ENCODE measurements at places on chromosomes 3 and 15. TPM values are rescaled to one million over a fixed set of nuclear protein-coding genes. Genes with fewer than 3 reads are reported as not detected.

The GPR62 gene
- not detected for total RNA-seq

The NME9 gene
- total RNA-seq = not detected

The RPL15 gene
- total RNA-seq = 409 TPM

The LRRIQ4 gene
- not detected for total RNA-seq

The PRTG gene
- not detected for total RNA-seq

The KBTBD13 gene
- total RNA-seq = not detected

The MORC1 gene
- total RNA-seq = not detected

The SMCO1 gene
- total RNA-seq = not detected

The ZNF80 gene
- total RNA-seq = not detected

The RHOV gene
- total RNA-seq = 0.88 TPM

The ST3GAL6 gene
- 6.6 TPM for total RNA-seq

Data from Peyer's patch (tissue), 4 donors.